Left ventricle myocardium inferior (tissue), 1 donor: ENCODE measurements at places on chromosomes 16 and 17. TPM values are rescaled to one million over a fixed set of nuclear protein-coding genes. Genes with fewer than 3 reads are reported as not detected.

Gene LMF1
- total RNA-seq: 6.6 TPM

Gene ACSM2A
- not detected for total RNA-seq

Gene CCL16
- total RNA-seq: not detected

- H3K4me3 ChIP-seq: no peak overlapping the region
- peaks cover 22% of the 10 kb centered on the region for H3K27me3 ChIP-seq
- H3K27ac ChIP-seq: no peak overlapping the region
- DNase-seq: no peak
- H3K36me3 ChIP-seq: no peaks in the 10 kb centered on the region
These were observed 45.2 kb downstream of the TMEM100 start for GRCh38 chr17:55677446-55677845.

DNA sequence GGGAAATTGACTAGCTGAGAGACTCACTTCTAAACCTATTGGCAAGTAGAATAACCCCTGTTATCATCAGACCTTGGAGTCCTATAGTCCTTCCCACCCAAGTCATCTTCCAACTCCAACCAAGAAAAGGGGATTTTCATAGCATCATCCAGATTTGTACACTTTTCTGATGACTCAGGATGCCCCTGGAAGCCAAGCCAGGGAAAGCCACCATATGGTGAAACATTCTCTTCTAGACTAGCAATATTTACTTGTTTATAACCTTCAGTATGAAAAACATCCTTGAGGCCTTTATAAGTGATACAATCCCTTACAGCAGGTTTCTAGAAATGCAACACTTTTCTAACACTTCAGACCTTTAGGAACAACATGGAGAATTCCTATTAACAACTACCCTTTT, 618.8 kb upstream of the CDH11 start:
- H3K27me3 ChIP-seq: no peaks in the 10 kb centered on the region
- no peak for DNase-seq
- no peaks in the 10 kb centered on the region for H3K36me3 ChIP-seq
- no peak overlapping the region for H3K27ac ChIP-seq
- no peak overlapping the region for H3K4me3 ChIP-seq
- peaks cover 15% of the 10 kb centered on the region for H3K4me1 ChIP-seq

DNA sequence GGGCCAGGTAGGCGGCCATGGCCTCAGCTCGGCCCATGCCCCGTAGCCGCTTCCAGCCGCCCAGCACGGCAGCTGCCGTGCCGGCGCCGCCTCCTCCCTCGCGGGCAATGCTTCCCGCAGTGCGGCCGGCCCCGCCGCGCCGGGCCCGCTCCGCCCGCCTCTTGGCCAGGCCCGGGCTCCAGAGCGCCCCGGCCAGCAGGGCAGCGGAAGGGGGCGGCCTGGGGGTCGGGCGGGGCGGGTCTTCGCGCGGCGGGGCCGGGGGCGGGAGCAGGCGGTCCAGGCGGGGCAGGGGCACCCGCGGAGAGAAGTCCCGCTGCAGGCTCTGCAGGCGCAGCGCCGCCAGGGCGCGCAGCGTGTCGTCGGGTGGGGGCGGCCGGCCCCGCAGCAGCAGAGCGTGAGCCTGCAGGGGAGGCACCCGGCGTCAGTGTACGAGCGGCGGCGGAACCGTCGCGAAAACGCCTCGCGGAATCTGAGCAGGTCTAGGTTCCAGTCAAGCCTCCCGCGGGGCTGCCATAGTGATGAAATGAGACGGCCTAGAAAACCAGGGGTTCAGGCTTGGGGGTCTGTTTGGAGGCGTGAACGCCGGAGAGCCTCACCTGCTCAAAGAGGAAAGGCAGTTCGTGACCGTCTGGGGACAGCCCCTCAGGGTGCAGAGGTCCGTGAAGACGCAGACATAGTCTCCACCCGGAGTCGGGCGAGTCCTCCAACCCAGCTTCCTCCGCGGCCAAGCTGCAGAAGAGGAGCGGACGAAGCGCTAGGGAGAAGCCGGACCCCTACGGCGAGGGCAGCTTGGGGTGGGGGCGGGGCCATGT, 6.6 kb downstream of the PLEKHH3 start:
- H3K27ac ChIP-seq: peak overlapping the region; percentile 90
- peaks cover 71% of the 10 kb centered on the region for H3K4me1 ChIP-seq
- no peak overlapping the region for H3K4me3 ChIP-seq
- H3K36me3 ChIP-seq: peaks cover 74% of the 10 kb centered on the region

GRCh38 chr16:12235110-12235509, 258.6 kb downstream of the SNX29 start:
- H3K27ac ChIP-seq: no peak overlapping the region
- H3K4me1 ChIP-seq: peaks cover 38% of the 10 kb centered on the region
- H3K4me3 ChIP-seq: no peak overlapping the region
- no peak for DNase-seq
- no peaks in the 10 kb centered on the region for H3K36me3 ChIP-seq
- H3K27me3 ChIP-seq: no peaks in the 10 kb centered on the region

DNA sequence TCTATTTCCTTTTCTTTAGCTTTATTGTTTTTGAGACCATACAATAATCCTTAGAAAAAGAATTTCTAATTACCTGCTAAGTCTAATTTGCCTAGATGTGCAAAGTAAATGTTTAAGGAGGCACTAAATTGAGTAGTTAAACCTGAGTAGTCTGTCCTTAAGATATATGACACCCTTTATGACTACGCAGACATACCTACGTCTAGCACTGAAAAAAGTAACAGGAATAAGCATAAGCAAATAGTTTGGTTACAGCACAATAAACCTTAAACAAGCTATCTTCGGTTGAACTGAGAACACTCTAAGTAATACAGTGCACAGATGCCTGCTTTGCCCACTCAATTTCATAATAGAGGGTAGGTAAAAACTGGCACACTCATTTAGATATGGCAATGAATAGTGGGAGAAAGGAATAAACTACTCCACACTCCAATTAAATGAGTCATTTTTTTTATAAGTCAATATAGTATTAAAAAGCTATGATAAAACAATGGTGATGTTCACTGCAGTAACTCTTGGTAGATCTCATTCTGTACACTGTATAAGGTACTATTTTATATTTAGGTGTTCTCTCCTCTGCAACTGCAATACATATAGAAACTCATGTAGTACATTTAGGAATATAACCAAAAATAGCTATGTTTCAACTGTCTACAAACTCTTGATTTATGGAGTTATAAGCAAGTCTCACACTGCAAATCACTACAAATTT, 19.7 kb upstream of the INTS2 start:
- peaks cover 80% of the 10 kb centered on the region for H3K36me3 ChIP-seq
- no peaks in the 10 kb centered on the region for H3K4me1 ChIP-seq
- H3K27me3 ChIP-seq: no peaks in the 10 kb centered on the region
- DNase-seq: no peak
- no peak overlapping the region for H3K27ac ChIP-seq

DNA sequence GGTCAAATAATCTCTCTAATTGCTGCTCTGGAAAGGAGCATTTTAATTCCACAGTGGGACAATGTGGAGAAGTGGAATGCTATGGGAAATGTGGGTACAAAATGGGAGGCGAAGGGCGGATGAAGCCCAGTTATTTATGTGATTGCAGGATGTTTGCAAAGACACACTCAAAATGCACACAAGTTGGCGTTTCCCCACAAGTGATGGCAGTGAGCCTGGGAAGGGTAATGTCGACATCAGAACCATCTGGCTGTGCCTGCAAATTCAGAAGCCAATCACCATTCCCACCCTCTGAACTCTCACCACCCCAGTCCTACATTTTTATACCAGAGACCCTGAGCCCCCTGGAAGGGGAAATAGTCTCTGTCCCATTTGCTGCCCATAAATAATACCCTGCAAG, 201.1 kb downstream of the SOX9 start:
- no peak for DNase-seq
- H3K27me3 ChIP-seq: peaks cover 50% of the 10 kb centered on the region
- H3K4me3 ChIP-seq: no peak overlapping the region
- H3K4me1 ChIP-seq: no peaks in the 10 kb centered on the region
- H3K36me3 ChIP-seq: no peaks in the 10 kb centered on the region

DNA sequence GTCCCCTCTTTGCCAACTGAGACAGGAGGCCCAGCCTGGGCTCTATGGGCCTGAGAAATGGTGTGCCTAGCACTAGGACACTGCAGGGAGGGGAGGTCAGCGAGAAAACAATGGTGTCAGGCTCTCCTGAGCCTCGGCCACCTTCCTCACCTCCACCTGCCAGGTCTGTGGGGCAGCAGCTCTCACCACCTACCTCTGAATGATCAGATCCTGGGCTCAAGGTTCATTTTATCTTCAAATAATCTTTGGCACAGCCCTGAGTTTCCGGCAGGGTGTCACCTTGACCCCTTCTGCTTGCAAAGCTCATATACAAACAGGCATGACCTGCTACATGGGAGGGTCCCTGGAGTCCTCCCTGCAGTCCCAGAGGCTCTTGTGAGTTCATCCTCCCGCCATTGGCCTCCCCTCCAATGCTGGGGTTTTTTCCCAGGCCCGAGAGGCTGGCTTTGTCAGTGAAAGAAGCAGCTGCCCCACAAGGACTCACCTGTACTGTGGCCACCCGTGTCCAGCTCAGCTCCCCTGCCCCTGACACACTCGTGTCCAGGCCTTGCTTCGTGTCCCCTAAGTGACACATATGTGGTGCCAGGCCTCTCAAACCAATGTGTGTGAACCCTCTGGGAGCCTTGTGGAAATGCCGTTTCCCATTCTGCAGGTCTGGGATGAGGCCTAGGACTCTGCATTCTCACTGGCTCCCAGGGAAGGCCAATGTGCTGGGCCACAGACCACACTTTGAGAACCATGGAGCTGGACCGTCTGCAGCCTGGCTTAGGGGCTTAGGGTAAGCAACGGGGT, 176.8 kb upstream of the CIBAR2 start:
- H3K4me3 ChIP-seq: no peak overlapping the region
- no peak overlapping the region for H3K27ac ChIP-seq
- no peak for DNase-seq
- H3K4me1 ChIP-seq: peaks cover 45% of the 10 kb centered on the region
- no peaks in the 10 kb centered on the region for H3K36me3 ChIP-seq

- no peak overlapping the region for H3K4me3 ChIP-seq
- DNase-seq: no peak
- H3K36me3 ChIP-seq: no peaks in the 10 kb centered on the region
- H3K4me1 ChIP-seq: no peaks in the 10 kb centered on the region
These were observed 1374.4 kb upstream of the CDH8 start for GRCh38 chr16:63410594-63410993.

- no peaks in the 10 kb centered on the region for H3K27me3 ChIP-seq
- no peak overlapping the region for H3K27ac ChIP-seq
- no peak overlapping the region for H3K4me3 ChIP-seq
- no peaks in the 10 kb centered on the region for H3K4me1 ChIP-seq
These were observed 63.5 kb downstream of the PRMT7 start for GRCh38 chr16:68374246-68374805.

GRCh38 chr16:64358291-64358690, 763.6 kb downstream of the CDH11 start:
- no peak for DNase-seq
- H3K36me3 ChIP-seq: no peaks in the 10 kb centered on the region
- no peaks in the 10 kb centered on the region for H3K4me1 ChIP-seq
- no peak overlapping the region for H3K4me3 ChIP-seq
- no peaks in the 10 kb centered on the region for H3K27me3 ChIP-seq

GRCh38 chr17:30244853-30245385, 9.4 kb upstream of the SLC6A4 start:
- H3K27ac ChIP-seq: no peak overlapping the region
- peaks cover 16% of the 10 kb centered on the region for H3K27me3 ChIP-seq
- H3K4me1 ChIP-seq: peaks cover 13% of the 10 kb centered on the region
- H3K4me3 ChIP-seq: no peak overlapping the region

DNA sequence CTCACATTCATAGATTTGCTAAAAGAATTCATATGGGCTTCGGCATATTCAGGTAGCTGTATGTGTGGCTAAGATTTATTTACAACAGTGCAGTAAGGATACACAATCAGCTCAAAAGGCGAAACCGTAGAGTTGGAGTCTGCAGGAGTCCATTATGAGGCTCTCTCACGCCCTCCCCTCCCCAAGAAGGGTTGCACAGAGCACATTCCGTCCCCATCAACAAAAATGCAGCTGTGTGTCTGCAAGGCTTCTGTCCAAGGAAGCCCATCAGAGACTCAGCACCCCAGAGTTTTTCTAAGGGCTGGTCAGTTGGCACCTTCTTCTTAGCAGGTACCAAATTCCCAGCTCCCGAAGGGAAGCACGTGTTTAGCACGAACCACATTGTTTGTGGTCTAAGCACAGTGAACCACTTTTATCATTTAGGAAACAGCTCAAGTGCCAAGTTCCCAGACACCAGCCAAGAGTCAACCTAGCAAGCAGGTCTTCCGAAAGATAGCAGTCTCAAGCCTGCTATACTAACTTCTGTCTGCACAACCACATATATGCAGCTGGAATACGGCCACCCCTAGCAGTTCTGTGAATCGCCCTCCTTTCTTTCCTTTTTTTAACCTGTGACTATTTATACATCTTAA, 28.5 kb upstream of the MEAK7 start:
- DNase-seq: no peak
- H3K27ac ChIP-seq: peak overlapping the region; percentile 81
- H3K36me3 ChIP-seq: no peaks in the 10 kb centered on the region
- H3K4me1 ChIP-seq: peaks cover 34% of the 10 kb centered on the region
- no peaks in the 10 kb centered on the region for H3K27me3 ChIP-seq
- no peak overlapping the region for H3K4me3 ChIP-seq

DNA sequence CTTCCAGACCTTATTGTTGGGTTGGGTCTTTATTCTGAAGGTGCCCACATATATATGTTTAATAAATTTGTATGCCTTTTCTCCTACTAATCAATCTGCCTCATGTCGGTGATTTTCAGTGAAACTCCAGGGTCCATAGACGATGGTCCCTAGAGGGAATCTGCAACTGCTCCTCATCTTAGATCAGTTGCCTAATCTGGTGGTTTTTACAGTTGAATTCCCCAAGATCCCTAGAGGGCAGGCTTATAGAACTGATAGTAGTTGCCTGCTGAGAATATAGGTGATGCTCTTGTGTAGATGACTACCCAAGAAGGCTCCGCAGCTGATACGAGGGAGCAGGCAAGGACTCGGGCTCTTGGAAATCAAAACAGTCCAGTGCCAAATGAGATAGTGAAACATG, 619.2 kb upstream of the C16orf82 start:
- no peaks in the 10 kb centered on the region for H3K4me1 ChIP-seq
- no peak overlapping the region for H3K4me3 ChIP-seq
- no peak for DNase-seq
- no peak overlapping the region for H3K27ac ChIP-seq
- H3K27me3 ChIP-seq: no peaks in the 10 kb centered on the region
